ENCODE measurements at places on chromosomes 5 and 9. TPM values are rescaled to one million over a fixed set of nuclear protein-coding genes. Genes with fewer than 3 reads are reported as not detected.
A peak's percentile ranks its signal among the peaks of the same experiment; 100 is the strongest.

DNA sequence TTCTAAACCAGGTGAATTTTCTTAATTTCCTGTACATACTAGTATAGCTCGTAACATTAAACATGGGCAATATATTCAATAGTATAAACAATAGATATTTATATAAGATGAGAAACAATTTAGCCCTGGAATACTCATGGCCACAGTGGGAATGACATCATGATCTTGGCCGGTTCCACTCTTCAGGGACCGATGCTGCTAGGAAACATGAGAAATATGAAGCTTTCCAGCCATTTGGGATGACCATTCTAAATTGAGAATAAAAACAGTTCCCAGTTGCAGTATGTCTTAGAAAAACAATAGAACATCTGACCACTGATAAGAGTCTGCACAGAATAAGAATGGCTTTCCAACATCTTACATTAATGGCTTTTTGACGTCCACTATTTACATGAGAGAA is 33.3 kb upstream of the SLCO6A1 start:
- H3K27ac ChIP-seq = no peak overlapping the region
- no peaks in the 10 kb centered on the region for H3K4me1 ChIP-seq
- no peaks in the 10 kb centered on the region for H3K27me3 ChIP-seq
- H3K36me3 ChIP-seq = no peaks in the 10 kb centered on the region
- no peak for DNase-seq
- no peak overlapping the region for H3K4me3 ChIP-seq

GRCh38 chr5:137899493-137899892 is 10.2 kb downstream of the PKD2L2 start:
- no peak overlapping the region for H3K27ac ChIP-seq
- no peaks in the 10 kb centered on the region for H3K27me3 ChIP-seq
- no peak overlapping the region for H3K4me3 ChIP-seq
- H3K4me1 ChIP-seq = no peaks in the 10 kb centered on the region
- H3K36me3 ChIP-seq = no peaks in the 10 kb centered on the region

DNA sequence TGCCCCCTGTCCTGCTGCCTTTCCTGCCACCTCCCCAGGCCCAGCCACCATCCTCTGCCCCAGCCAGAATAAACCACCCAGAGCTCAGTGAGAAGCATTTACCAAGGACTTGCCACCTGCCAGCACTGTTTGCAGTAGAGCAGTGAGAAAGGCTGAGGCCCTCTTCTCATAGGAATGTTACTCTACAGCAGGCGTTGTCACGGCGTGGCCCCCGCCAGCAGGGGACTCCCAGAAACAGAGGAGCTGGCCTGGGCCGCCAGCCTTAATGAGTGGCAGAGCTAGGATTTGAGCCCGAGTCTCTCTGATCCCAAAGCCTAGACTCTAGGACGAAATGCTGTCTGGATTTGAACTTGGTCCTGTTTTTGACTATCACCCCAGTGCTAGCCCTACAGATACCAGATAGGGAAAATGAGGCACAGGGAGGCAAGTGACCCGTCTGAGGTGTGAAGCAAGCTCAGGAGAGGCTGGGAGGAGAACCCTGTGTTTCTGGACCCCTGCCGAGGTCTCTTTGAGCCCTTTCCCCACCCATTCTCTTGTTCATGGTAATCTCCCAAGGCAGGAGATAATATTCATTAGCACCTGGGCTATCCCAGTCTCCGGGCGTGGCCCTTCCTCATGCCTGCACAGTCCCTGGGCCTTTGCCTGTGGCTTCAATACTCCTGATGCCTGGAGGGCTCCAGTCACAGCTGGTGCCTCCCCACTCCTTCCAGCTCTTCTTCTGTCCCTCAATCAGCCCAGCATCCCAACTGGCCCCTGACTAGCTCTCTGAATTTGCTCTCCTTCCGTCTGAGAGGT is 30.7 kb downstream of the HRH2 start:
- DNase-seq = no peak
- no peak overlapping the region for H3K27ac ChIP-seq
- H3K36me3 ChIP-seq = peaks cover 23% of the 10 kb centered on the region
- peaks cover 17% of the 10 kb centered on the region for H3K4me1 ChIP-seq
- no peaks in the 10 kb centered on the region for H3K27me3 ChIP-seq

DNA sequence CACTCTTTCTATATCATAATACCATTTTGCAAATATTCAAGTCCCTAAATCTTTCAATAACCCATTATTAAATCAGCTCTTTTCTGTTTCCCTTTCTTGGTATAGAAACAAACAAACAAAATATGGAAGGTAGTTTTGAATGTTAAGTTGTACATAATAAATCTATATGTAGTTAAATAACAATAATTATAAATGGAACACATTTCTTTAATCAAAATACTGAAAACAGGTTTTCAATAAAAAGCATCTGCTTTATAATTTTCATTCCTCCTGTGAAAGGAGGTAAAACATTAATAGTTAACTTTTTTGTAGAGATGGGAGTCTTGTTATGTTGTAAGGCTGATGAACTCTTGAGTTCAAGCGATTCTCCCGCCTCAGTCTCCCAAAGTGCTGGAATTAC is 54.2 kb downstream of the CDKL3 start:
- no peaks in the 10 kb centered on the region for H3K4me1 ChIP-seq
- no peaks in the 10 kb centered on the region for H3K36me3 ChIP-seq
- no peak for DNase-seq

- H3K4me3 ChIP-seq = no peak overlapping the region
- H3K27ac ChIP-seq = peak overlapping the region; percentile 89
- no peak for DNase-seq
- no peaks in the 10 kb centered on the region for H3K36me3 ChIP-seq
- no peaks in the 10 kb centered on the region for H3K27me3 ChIP-seq
Measured at GRCh38 chr5:132055441-132055807, 5.0 kb upstream of the IL3 start.

- no peaks in the 10 kb centered on the region for H3K36me3 ChIP-seq
- H3K27me3 ChIP-seq = no peaks in the 10 kb centered on the region
- no peak for DNase-seq
- H3K4me1 ChIP-seq = no peaks in the 10 kb centered on the region
- H3K27ac ChIP-seq = no peak overlapping the region
Measured at GRCh38 chr9:122039234-122039633, 53.9 kb downstream of the TTLL11 start.

GRCh38 chr9:92740446-92740961 is 24.1 kb downstream of the BICD2 start:
- H3K4me3 ChIP-seq = no peak overlapping the region
- H3K27me3 ChIP-seq = no peaks in the 10 kb centered on the region
- no peak overlapping the region for H3K27ac ChIP-seq
- H3K36me3 ChIP-seq = no peaks in the 10 kb centered on the region
- DNase-seq = no peak
- H3K4me1 ChIP-seq = peaks cover 52% of the 10 kb centered on the region

DNA sequence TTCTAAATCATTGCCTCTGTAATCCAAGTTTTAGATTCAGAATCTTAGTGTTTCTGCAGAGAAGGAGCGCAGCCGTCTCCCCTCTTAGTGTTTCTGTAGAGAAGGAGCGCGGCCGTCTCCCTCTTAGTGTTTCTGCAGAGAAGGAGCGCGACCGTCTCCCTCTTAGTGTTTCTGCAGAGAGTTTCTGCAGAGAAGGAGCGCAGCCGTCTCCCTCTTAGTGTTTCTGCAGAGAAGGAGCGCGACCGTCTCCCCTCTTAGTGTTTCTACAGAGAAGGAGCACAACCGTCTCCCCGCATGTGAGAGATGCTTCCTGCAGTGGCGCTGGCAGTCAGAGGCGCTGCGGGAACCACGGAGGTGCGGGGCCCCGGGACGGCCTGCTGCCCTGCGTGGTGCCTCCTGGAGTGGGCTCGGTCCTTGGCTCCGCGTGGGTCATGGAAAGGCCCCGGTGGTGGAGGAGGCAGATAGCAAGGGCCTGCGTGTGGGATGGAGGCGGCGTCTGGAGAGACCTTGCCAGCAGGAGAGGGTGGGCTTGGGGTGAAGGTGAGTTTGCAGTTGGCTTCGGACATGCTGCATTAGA is 10.9 kb downstream of the CEP72 start:
- no peaks in the 10 kb centered on the region for H3K27me3 ChIP-seq
- no peak for DNase-seq
- peaks cover 17% of the 10 kb centered on the region for H3K36me3 ChIP-seq
- H3K4me1 ChIP-seq = no peaks in the 10 kb centered on the region
- no peak overlapping the region for H3K27ac ChIP-seq

The ANKRD34B gene
- not detected for total RNA-seq

DNA sequence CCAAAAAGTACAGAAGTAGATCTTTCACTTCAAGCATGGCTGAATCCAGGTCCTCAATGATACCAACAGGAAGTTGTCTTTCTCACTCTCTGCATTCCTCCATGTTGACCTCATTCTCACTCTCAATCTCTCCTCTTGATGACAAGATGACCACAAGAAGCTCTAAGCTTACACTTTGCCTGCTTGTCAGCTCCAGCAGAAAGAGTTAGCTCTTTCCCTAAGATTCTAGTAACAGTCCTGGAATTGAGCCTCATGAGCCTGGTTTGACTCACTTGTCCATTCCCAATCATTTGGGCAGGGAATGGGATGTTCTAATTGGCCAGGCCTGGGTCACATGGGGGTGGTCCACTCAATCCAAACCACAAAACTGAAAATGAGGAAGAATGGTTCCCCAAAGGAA is 3.3 kb upstream of the CLTA start:
- peaks cover 13% of the 10 kb centered on the region for H3K4me1 ChIP-seq
- H3K27me3 ChIP-seq = no peaks in the 10 kb centered on the region
- no peaks in the 10 kb centered on the region for H3K36me3 ChIP-seq
- DNase-seq = no peak

Data from T-cell (primary cell).